ENCODE measurements at places on chromosomes 6 and 20.

GRCh38 chr20:61556673-61557072, 304.6 kb downstream of the CDH4 start:
- no peak for DNase-seq

DNA sequence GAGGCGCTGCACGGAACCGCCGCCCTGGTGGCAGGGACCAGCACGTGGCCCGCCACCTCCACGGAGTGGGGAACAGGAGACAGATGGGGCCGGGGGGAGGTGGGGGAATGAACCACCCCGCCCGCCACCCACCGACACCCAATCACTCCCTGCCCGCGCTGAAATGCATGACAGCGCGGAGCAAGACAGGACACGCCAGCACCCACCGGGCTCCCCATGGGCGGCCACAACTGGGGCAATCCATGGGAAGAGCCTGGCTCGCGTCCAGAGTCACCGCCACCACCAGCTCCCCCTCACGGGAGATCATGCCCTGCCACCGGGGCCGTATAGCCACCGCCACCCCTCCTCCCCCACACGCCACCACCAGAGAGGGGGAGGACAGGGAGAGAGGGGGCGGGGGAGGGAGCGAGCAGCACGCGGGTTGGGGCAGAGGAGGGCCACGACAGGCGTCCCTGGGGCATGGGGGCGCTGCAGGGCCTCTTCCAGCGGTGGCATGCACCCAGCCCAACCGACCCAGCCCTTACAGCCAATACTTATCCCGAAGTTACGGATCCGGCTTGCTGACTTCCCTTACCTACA, 744.3 kb upstream of the DEFB115 start:
- DNase-seq, result no peak

DNA sequence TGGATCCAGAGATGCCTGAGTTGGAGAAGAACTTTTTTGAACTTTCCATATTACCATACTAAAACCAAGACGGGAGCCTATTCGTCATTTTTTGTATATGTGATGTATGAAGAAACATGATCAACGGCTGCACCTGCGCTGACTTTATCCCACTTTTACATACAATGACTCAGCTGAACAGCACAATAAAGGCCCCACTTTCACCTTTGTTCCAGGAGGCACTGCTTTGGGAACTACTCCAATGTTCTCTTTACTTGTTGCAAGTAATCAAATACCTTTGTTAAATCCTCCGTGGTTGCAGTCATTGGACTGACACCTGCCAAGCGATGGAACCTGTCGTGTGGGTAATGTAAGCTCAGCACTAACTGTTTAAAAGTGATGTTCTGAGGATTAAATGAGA, 17.3 kb upstream of the BTN3A2 start:
- no peak for DNase-seq

DNA sequence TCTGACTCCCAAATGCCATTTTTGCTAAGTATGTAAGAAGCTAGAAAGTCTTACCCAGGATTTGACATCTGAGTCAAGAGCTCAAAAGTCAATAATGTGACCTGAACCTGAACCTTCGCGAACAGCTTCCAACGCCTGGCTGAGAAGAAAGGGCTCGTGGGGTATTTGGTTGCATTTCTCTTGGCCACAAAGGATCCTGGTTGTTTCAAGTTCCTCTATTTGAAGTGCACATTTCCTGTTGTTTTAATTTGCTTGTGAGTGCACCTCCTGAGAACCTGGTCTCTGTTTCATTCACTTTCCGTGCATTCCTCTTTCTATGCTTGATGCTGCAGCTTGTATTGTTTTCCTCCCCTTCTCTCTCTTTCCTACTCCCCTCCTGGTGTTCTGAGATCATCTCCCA, 212.5 kb downstream of the FOXA2 start:
- DNase-seq, result no peak

- DNase-seq, result no peak
Measured at GRCh38 chr6:106536851-106537250, 92.4 kb downstream of the RTN4IP1 start.

- no peak for DNase-seq
Measured at GRCh38 chr6:18997375-18997826, 610.3 kb downstream of the RNF144B start.

- no peak for DNase-seq
Measured at GRCh38 chr6:108895571-108895970, 47.3 kb downstream of the ARMC2 start.

DNA sequence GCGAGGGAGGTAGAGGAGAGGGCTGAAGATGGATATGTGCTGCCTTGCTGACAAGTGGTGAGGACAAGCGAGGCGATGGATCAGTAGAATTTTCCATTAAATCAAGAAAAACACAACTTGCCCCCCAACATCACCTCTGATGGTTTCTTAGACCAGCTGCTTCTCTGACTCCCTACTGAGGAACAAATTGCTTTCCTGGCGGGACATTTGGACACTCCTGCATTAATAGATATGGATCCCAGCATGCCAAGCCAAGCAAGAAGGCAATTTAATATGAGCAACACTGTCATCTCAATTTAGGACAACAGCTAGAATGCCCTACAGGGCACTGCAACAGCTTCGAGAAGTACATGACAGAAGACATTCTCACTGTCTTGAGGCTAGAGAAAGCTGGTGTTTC, 248.4 kb upstream of the AGPAT4 start:
- no peak for DNase-seq

GRCh38 chr20:53547664-53548239, 45.9 kb downstream of the ZNF217 start:
- peak; percentile 56 for DNase-seq

DNA sequence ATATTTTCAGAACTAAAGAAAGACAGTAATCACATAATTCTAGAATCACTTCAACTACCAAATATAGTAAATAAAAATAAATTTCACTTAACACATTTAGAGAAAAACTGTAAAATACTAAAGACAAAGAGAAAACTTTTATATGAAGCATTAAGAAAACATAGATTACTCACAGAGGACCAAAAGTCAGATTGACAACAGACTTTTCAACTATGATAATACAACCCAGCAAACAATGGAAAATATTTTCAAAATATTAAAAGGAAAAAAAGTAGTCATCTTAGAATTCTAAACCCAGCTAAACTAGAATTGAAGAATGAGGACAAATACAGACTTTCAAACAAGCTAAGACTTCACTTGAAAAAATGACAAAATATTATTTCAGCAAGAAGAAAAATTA, 164.8 kb upstream of the ARID1B start:
- DNase-seq, result no peak

GRCh38 chr20:15628851-15629353, 944.3 kb downstream of the KIF16B start:
- DNase-seq, result no peak

DNA sequence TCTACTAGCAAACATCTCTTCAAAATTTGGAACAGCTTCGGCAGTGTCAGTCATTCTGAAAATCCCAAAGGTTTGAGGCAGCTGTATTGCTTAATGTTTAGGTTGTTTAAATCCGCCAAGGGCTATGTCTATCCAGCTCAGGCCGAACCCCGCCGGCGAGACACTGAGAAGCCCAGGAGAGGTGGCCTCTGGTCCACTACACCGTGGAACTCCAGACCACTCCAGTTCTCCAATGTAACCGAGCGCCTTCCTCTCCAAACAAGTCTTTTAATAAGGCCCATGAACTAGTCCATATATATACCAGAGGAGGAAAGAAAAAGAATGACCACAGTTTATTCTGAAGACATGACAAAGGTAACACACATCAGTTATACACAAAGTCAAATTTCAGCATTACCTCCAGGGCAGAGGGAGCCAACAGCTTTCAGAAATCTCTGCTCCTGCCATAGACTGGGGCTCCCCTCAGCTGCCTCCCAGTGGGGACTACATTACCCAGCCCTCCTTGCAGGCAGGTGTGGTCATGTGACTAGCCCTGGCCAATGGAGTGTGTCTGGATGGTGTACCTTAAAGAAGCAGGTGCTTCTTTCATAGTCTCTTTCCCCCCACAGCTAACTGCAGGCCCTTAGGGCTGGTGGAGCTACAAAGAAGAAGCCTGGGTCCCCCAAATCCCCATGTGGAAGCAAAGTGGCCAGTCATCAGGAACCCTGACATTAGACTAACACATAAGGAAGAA, at the start of gene RAMACL:
TSS of gene RAMACL (minus strand) at position 255 of the 733 bp plus-strand sequence. CDS start at position 54, 201 bp downstream.
- DNase-seq, result no peak

- no peak for DNase-seq
Measured at GRCh38 chr6:47809873-47810272, 28.0 kb downstream of the OPN5 start.

GRCh38 chr20:45467861-45468260, 1.7 kb upstream of the WFDC2 start:
- DNase-seq, result peak; percentile 3

GRCh38 chr6:32974016-32974333, 5.6 kb downstream of the BRD2 start:
- DNase-seq, result no peak

DNA sequence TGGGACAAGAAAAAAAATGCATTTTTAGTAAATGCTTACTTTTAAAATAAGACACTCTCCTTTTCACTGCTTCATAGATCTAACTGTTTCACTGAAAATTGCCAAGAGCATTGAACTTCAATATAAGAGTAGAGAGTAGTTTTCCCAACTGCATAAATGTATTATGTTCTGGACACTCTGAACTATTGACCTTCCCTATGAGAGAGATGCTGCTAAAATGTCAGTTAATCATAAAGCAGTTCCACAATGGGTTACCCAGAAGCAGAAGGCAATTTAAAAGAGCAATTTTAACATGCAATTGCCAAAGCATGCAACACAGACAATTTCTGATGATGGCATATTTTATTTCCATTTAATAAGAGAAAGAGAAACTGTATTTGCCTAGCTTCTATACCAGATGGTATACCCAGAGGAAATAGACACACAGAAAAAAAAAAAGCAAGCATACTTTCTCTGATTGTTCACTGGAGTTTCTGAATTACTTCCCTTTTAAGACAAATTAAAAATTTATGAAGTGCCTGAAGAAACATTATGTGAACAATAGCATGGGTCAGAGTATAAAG, 279.1 kb upstream of the THEMIS start:
- no peak for DNase-seq

DNA sequence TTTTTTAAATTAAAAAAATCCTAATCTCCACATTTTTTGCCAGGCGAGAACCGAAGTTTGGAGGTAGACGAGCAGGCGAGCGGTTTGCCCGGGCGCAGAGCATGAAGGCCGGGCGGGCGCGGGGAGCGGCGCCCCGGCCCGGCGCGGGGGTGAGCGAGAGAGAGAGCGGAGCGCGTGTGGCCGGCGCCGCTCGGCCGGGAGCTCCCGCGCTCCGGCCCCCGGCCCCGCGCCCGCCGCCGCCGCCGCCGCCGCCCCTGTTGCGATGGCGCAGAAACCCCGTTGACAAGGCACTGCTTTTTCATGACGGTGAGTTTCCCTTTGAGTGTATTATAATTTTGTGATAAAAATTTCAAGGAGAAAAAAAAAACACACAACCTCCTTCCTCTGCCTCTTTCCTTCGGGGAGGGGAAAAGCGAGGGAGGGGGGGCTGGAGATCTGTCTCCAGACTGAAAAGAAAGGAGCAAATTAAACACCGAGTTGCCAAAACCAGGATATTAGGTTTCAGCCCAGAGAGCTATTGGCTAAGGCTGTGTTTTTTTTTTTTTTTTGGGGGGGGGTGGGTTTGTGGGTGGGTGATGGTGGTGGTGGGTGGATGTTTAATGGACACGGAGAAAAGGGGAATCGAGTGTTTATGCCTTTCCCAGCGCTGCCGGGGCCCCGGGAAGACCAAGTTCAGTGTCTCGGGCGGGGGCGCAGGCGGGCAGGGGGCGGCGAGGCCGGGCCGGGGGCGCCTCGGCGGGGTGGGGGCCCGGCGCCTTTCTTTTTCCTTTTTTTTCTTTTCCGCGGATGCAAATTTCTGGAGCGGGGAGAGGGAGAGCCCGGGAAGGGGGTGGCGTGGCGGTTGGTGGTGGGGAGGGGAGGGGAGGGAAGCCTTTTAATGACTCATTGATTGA, at the start of gene BICRAL:
TSS of gene BICRAL (plus strand) at position 257 of the 893 bp plus-strand sequence. CDS start 39,971 bp downstream, outside the sequence.
- peak; percentile 64 for DNase-seq

DNA sequence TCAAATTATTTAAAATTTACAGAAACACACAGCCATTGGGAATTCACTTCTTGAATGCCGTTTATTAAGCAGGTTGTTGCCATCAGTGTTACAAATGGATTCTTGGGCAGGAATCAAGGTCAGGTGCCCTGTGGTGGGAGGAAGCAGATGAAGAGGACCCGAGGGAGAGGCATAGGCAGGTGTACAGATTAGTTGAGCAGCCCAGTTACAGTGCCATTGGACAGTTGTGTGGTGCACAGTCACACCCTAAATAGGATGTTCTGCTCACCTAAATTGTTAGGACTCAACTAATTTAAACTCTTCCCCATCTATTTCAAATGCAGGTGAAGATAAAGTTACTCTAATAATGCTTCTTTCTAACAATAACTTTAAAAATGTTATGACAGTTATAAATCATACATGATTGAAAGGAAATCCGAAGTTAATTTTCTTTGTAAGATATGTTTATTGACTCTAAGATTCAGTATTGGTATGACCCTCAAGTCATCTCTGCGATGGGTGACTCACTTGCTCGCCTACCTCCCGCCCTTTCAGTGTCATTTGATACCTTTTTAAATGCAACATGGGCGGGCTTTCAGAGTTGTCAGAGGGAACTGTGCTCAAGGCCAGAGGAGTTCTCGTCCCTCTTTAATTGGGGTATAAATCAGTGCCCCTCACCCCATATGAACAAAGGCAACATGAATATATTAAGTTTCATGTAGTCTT, 35.1 kb downstream of the DSE start:
- no peak for DNase-seq

DNA sequence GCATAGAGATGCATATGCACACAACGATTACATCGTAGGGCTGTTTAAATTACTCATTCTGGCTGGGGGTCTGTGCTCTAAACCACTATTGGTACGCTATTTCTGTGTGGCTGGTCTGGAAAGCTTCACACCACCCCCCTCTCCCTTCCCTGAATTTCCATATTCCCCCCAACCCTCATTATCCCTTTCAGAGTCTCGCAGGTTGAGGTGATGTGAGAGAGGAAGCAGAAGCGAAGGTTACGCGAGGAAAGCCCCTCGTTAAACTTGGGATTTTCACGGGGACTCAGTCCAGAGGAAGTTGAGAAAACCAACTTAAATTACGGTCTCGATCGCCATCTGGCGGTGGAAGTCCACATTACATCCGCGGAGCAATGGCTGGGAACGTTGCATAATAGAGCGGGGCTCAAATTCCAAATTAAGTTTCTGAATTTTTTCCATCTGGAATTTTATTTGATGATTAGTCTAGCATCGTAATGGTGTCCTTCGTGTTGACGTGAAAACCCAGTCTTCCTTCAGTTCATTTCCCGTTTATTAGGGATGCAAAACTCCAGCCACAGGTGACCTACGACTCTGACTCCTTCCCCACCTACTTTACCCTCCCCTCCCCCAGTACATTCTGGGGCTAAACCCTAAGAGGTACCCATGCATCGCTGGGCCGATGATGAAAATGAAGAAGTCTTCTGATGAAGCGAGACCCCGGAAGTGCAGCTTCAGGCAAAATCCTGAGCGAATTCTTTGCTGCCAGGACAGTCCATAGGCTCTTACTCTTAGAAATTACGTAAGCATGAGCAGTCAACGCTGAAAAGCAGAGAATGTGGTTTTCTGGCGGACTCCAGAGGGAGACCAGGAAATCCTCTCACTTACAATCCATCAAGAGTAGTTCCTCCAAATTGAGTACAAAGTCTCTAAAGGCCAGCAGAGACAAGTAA, 19.7 kb downstream of the HLA-DOB start:
- peak; percentile 80 for DNase-seq
